AG10803 (cell line): ENCODE measurements at places on chromosomes 6 and 20.

DNA sequence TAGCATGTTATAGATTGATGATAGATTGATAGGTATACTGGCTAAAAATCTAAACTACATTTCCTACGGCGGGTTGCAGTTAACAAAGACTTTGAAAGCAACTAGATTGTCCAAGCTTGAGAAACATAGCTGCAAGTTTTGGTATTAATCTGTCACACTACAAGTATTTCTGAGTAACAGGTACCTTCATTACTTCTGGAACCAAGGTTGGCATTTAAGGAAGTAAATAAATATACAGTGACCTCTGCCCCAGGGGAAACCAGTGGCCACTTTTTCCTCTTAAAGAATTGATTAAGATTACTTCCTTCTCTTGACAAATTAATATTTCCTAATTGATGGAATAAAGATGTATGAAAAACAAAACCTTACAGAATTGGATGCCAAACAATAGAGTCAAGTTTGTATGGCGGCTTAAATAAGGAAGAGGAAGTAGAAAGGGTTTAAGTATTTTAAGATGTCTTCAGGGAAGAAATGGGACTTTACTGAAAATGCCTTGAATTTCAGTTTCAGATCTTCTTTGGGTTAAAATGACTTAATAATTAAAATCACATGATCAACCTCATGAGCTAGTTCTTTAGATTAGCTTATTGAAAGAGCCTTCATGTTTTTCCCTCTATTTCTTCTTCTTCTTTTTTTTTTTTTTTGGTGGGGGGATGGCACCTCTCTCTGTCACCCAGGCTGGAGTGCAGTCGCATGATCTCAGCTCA lies 132.8 kb downstream of the DOK5 start:
- no peak for DNase-seq

- DNase-seq = peak; percentile 91
Observed at GRCh38 chr6:140380427-140381218, 1006.2 kb upstream of the CITED2 start.

- DNase-seq = no peak
Observed at GRCh38 chr6:137709424-137710236, 157.4 kb upstream of the TNFAIP3 start.

GRCh38 chr6:119476024-119476423 lies 126.5 kb upstream of the MAN1A1 start:
- no peak for DNase-seq
